Adrenal gland (tissue), 19 donors: ENCODE measurements at places on chromosomes 1 and 21. TPM values are rescaled to one million over a fixed set of nuclear protein-coding genes. Genes with fewer than 3 reads are reported as not detected.

Gene PLPPR5
- 0.16 TPM for polyA plus RNA-seq

Gene NTNG1
- polyA plus RNA-seq, result 2.8 TPM

Gene ANGPTL1
- 8.3 TPM for polyA plus RNA-seq

Gene OLFML2B
- 7.2 TPM for polyA plus RNA-seq

Gene IPO13
- polyA plus RNA-seq, result 35.3 TPM

Gene KRTAP19-3
- not detected for polyA plus RNA-seq

Gene PLEKHG5
- polyA plus RNA-seq, result 2.0 TPM

Gene CFAP141
- not detected for polyA plus RNA-seq

Gene C8B
- polyA plus RNA-seq, result not detected

Gene AGBL4
- 0.72 TPM for polyA plus RNA-seq

Gene MROH9
- not detected for polyA plus RNA-seq

Gene SLC1A7
- polyA plus RNA-seq, result 0.05 TPM

Gene PLPPR4
- 0.32 TPM for polyA plus RNA-seq

Gene LCE6A
- polyA plus RNA-seq, result not detected

Gene KRTAP13-2
- not detected for polyA plus RNA-seq

Gene PROK1
- 6.2 TPM for polyA plus RNA-seq

Gene KCTD3
- 130 TPM for polyA plus RNA-seq

Gene COL11A1
- polyA plus RNA-seq, result 3.6 TPM

Gene PWP2
- polyA plus RNA-seq, result 0.09 TPM

Gene SELE
- 1.2 TPM for polyA plus RNA-seq

Gene TCP10L
- polyA plus RNA-seq, result 2.3 TPM

Gene MPL
- polyA plus RNA-seq, result 0.40 TPM

Gene ANKRD34A
- 1.0 TPM for polyA plus RNA-seq

Gene PLA2G2C
- 0.08 TPM for polyA plus RNA-seq

Gene CBS
- polyA plus RNA-seq, result 7.2 TPM

Gene CRP
- 0.64 TPM for polyA plus RNA-seq

Gene CELA2B
- polyA plus RNA-seq, result 6.8 TPM

Gene HNRNPR
- polyA plus RNA-seq, result 51.7 TPM

Gene AMY1A
- not detected for polyA plus RNA-seq

Gene WNT4
- polyA plus RNA-seq, result 5.7 TPM

Gene ENO1
- polyA plus RNA-seq, result 142 TPM

Gene KCNC4
- polyA plus RNA-seq, result 4.2 TPM

Gene GBP6
- not detected for polyA plus RNA-seq

Gene KIF2C
- 0.67 TPM for polyA plus RNA-seq

Gene THEM5
- not detected for polyA plus RNA-seq

Gene ARHGAP30
- polyA plus RNA-seq, result 3.7 TPM

Gene PBXIP1
- polyA plus RNA-seq, result 110 TPM

Gene KLHDC9
- polyA plus RNA-seq, result 5.5 TPM

Gene SDC3
- 101 TPM for polyA plus RNA-seq

Gene CHRM3
- 0.53 TPM for polyA plus RNA-seq

Gene APH1A
- polyA plus RNA-seq, result 88.2 TPM

Gene OR2T2
- polyA plus RNA-seq, result not detected

Gene TFF3
- polyA plus RNA-seq, result 1.2 TPM

Gene TBX19
- 0.70 TPM for polyA plus RNA-seq

Gene PTGS2
- 1.1 TPM for polyA plus RNA-seq

Gene MANEAL
- polyA plus RNA-seq, result 4.4 TPM

Gene UMODL1
- 0.79 TPM for polyA plus RNA-seq

Gene KCNJ15
- 0.24 TPM for polyA plus RNA-seq

Gene PTCH2
- polyA plus RNA-seq, result 6.4 TPM

Gene ELAPOR1
- polyA plus RNA-seq, result 11.2 TPM

Gene FCRL5
- polyA plus RNA-seq, result under 0.01 TPM

Gene MTARC1
- 10.6 TPM for polyA plus RNA-seq

Gene NBPF6
- polyA plus RNA-seq, result not detected

Gene NEXN
- polyA plus RNA-seq, result 19.2 TPM

Gene TCHHL1
- polyA plus RNA-seq, result not detected

Gene WNT3A
- polyA plus RNA-seq, result not detected

Gene CFHR4
- polyA plus RNA-seq, result not detected

Gene PLCH2
- polyA plus RNA-seq, result 2.4 TPM

Gene PDZK1
- polyA plus RNA-seq, result 3.5 TPM
